SJCRH30 (cell line): ENCODE measurements at places on chromosomes 12 and 14. TPM values are rescaled to one million over a fixed set of nuclear protein-coding genes. Genes with fewer than 3 reads are reported as not detected.

- no peak for DNase-seq
Observed at GRCh38 chr14:99234355-99234754, 37.6 kb downstream of the BCL11B start.

DNA sequence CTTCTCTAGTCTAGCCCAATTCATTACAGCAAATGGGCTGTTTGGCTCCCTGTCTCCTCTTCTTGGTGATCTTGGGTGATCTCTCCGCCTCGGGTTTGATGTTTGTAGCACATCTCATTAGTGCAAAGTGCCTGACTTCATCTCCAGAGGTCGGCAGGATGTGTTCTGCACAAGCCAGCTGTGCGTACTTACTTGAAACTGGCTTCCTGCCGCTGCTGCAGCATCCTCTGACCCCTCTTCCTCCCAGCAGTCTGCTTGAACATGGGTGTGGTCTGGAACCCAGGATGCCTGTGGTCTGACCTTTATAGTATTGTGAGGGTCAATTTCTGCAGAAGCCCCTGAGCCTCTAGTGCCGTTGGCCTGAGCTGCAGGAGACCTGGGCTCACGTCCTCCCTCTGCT, 99.2 kb downstream of the BEGAIN start:
- DNase-seq: no peak

GRCh38 chr12:56522411-56523193, 982 bp downstream of the RBMS2 start:
- peak; percentile 20 for DNase-seq

- no peak for DNase-seq
Observed at GRCh38 chr14:105083926-105084685, 18.9 kb upstream of the GPR132 start.

- DNase-seq: no peak
Observed at GRCh38 chr12:91741932-91742331, 403.7 kb downstream of the BTG1 start.

DNA sequence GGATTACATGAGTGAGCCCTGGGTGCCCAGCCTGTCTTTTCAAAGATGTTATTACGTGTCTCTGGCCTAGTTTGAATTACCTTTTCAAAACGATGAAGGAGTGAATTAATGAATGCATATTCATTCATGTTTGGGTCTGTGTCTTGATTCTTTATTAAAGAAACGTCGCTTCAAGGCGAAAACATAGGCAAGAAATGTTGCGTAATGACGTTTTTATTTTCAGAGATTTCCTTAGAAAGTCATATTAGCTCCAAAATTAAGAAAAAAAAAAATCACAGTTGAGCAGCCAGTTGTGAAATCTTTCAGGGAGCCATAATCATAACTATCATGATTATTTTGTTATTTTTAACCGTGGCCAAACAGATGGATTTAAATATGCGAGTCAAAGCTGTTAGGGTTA, 3.5 kb downstream of the PPFIBP1 start:
- no peak for DNase-seq

DNA sequence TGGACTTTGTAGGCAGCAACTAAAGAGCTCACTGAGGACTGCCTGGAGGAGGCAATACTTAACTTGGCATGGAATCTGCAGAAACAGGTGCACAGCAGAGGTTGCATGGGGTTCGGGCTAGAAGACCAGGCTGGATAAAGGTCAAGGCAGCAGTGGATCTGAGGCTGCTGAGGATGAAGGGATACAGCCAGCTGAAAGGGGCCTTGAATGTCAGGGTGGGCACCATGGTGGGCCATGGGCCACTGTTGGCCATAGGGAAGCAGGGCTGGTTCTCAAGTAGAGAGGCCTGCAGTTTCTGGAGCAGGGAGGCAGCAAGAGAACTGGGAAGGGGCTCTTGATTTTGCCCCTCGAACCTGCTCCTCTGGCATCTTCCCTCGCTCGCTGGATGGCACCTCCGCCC, 55.5 kb downstream of the C14orf132 start:
- no peak for DNase-seq

GRCh38 chr14:104643306-104643705, 38.7 kb upstream of the TMEM179 start:
- DNase-seq: no peak

GRCh38 chr12:42957136-42957535, 367.6 kb upstream of the PRICKLE1 start:
- no peak for DNase-seq

DNA sequence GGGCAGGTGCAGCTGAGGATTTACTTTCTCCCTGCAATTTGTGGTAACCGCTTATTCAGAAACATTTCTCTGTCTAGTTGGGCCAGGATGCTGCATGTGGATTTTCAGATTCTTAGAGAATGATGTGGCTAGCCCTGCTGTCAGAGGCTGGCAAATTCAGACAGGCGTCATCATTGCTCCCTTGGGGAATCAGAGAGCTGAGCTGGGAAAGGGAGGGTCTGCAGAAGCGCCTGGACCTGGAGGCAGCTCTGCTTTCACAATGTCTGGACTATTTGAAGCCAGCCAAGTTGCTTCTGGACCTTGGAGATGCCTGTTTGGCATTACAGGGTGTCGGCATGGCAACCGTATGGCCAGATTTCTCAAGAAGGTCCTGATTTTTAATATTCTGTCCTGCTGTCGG, 3.4 kb downstream of the GALNT16 start:
- DNase-seq: peak; percentile 24

DNA sequence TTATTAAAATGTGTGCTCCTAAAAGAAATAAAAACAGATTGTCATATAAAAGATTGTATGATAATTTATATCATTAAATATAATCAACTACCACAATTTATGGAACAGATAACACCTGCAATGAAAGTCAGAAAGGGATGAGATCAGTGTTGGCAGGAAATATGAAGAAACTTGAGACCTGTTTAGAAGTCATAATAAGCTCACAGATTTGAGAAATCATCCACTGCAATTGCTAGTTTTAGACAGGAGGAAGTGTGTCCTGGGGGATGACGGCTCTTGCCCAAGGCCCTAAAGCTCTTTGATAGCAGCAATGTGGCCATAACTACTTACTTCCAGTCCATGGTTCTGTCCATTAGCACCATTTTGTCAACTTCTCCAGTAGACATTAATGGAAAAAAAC, 122.8 kb upstream of the SOX5 start:
- DNase-seq: no peak

GRCh38 chr12:108635201-108635996, 1.7 kb upstream of the SELPLG start:
- DNase-seq: no peak

- no peak for DNase-seq
Observed at GRCh38 chr14:75917946-75918335, 63.9 kb downstream of the TGFB3 start.

DNA sequence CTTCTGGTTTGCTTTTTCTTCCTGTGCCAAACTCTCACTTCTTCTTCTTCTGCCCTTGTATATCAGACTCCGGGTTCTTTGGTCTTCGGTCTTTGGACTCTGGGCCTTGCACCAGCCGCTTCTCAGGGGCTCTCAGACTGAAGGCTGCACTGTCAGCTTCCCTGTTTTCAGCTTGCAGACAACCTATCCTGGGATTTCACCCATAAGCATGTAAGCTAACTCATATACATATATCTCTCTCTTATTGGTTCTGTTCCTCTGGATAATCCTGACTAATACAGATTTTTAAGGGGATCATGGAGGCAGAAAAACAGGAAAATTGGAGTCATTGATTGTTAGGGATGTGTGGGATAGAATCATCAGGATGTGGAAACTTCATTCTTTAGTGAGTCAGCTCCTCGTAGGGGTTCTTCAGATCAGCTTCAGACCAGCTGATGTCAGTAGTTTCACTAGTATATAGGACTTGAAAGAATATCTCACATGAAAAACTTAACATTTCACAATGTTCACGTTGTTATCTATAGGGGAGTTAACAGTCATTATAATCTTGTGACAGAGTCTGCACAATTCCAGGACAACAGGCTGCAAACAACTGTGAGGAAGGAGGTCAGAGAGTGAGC, 102.9 kb downstream of the RASSF9 start:
- DNase-seq: no peak

Gene TCL1B
- total RNA-seq: not detected in 2 replicates

Gene OTOGL
- 0.10 and 0.13 TPM in 2 replicates for total RNA-seq

Gene ISM2
- 0.16 TPM in 1 of 2 replicates, not detected in the other for total RNA-seq

Gene SLC4A8
- under 0.01 and 0.08 TPM in 2 replicates for total RNA-seq

Gene DIO2
- total RNA-seq: 14.0 and 16.0 TPM in 2 replicates

Gene RPGRIP1
- total RNA-seq: not detected in 2 replicates

Gene TMEM30B
- total RNA-seq: 6.2 and 7.4 TPM in 2 replicates

Gene RBM23
- 83.8 and 92.9 TPM in 2 replicates for total RNA-seq
